ENCODE measurements at places on chromosomes 4 and X.

GRCh38 chrX:138006180-138006579 is 440.3 kb downstream of the ZIC3 start:
- DNase-seq, result no peak

DNA sequence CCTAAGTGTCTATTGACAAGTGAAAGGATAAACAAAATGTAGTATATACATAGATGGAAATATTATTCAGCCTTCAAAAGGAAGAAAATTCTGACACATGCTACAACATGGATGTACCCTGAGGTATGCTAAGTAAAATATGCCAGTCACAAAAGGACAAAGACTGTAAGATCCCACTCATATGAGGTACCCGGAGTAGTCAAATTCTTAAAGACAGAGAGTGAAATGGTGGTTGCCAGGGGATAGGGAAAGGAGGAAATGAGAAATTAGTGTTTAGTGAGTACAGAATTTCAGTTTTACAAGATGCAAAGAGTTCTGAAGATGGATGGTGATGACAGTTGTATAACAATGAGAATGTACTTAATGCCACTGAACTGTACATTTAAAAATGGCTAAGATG is 102.3 kb upstream of the NAP1L5 start:
- no peak for DNase-seq

GRCh38 chr4:113921089-113921794 is 58.2 kb downstream of the ARSJ start:
- DNase-seq, result no peak

DNA sequence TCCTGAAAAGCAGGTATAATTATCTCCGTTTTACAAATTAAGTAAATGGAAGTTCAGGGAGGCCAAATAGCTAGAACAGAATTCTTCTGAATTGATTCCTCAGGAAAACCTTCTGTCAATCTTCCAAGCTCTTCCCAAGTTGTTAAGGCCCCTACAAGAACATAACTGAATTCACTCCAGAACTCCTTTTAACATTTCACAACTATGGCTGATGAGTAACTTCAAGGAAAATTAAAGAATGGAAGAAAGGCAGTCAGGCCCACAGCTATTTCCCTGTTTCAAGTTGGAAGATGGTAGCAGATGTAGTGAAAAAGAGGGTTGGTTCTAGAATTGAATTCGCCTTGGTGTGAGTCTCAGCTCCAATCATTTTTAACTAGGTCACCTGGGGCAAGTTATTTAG is 15.9 kb downstream of the SETD7 start:
- no peak for DNase-seq

DNA sequence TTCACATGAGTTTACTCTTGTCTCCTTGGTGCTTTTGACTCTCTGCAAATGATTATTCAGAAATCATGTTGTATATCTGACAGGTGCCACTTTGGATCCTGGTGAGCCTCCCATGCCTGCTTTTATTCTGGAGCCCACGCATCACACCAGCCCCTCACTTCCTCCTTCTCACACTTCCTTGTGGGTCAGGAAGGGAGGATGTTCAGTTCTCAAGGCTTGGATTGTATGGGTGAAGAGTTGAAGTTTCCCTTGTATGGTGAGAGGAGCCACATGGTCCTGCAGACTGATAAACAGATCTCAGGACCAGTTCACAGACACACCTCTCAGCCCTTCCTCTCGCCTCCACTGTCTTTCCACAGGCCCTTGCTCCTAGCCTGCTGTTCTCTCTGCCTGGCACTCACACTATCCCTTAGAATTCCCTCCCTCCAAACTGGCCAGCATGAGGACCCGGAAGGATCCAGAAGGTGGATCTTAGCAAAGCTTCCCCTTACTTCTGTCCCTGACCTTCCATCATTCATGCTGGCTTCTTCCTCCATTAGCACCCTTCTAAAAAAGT is 92.1 kb downstream of the STK32B start:
- no peak for DNase-seq

- no peak for DNase-seq
Measured at GRCh38 chr4:617644-618641, 7.4 kb upstream of the PDE6B start.

- no peak for DNase-seq
Measured at GRCh38 chr4:74311696-74312313, 3.5 kb downstream of the EPGN start.

- no peak for DNase-seq
Measured at GRCh38 chr4:89469516-89469915, 161.9 kb upstream of the GPRIN3 start.

GRCh38 chr4:184893801-184894571 is 68.2 kb upstream of the ACSL1 start:
- no peak for DNase-seq

- DNase-seq, result no peak
Measured at GRCh38 chr4:82519072-82519471, 42.7 kb downstream of the TMEM150C start.

DNA sequence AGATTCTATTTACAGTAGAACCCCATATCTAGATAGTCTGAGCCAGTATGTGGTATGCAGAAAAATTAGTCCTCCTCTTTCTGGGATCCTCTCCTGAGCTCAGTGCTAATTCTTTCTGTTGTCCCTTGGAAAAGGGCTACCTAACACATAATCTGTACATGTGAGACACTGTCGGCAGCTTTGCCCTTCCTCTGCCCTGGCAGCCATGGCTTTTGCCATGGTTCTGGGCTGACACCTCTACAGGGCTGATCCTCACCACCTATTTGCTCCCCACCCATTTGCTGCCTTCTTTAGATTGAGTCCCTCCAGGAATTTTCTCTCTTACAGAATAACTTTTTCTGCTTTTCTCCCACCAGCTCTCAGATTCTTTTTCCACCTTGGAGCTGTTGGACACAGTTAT is 64.7 kb upstream of the MAP9 start:
- DNase-seq, result no peak

- peak; percentile 45 for DNase-seq
Measured at GRCh38 chrX:40996886-40997530, 88.2 kb upstream of the USP9X start.

GRCh38 chr4:185811509-185812364 is at the start of gene SORBS2:
Gene SORBS2 (minus strand): TSS chr4:185812194. CDS start chr4:185690571, 121,623 bp downstream.
- DNase-seq, result no peak

DNA sequence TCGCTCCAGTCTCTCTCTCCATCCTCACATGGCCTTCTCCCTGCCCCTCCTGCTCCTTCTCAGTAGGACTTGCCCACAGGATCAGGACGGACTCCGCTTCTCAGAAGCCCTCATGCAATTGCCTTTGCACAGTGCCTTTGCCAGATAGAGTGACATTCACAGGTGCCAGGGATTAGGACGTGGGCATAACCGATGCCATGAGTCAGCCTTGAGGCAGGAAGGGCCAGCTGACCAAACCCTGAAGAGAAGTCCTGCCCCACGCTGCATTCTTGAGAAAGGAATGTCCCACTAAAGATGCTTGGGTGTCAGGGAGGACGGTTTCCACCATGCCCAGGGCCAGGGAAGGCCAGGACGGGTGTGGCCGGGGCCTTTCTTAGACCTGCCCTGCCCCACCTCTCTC is 6.6 kb upstream of the GRPEL1 start:
- no peak for DNase-seq

DNA sequence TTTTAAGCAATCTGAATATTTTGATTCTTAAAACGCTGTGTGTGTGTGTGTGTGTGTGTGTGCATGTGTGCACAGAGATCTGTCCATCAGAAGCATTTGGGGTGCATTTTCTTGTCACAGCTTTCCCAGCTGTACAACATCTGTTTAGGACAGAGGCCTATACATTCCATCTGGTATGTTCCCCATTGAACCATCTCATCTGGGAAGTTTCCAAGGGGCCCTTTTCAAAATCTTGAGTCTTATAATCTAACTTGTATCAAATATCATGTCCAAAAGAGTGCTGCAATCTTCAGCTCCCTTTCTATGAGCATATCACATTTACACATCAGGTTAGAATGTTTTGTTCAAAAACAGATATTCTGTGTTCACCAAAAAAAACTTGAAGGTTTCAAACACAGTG is 16.5 kb upstream of the MID1 start:
- DNase-seq, result no peak

DNA sequence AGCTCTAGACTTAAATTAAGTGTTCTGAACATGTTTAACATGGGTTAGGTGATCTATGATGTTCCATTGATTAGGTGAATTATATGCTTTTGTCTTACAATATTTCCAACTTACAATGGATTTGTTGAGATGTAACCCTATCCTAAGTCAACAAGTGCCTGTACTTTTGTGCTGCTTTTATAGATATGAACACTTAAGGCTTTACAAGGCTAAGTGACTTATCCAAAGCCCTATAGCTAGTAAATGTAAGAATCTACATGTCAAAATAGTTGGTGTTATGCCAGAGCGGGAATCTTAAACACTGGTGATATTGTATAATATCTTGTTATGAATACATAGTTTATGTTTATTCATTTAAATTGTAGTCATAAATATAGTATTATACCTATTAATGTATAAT is 1629.1 kb upstream of the IGFBP7 start:
- no peak for DNase-seq

GRCh38 chr4:72971572-72971971 is 97.9 kb downstream of the COX18 start:
- peak; percentile 64 for DNase-seq

- no peak for DNase-seq
Measured at GRCh38 chr4:133474501-133474900, 325.4 kb downstream of the PCDH10 start.

DNA sequence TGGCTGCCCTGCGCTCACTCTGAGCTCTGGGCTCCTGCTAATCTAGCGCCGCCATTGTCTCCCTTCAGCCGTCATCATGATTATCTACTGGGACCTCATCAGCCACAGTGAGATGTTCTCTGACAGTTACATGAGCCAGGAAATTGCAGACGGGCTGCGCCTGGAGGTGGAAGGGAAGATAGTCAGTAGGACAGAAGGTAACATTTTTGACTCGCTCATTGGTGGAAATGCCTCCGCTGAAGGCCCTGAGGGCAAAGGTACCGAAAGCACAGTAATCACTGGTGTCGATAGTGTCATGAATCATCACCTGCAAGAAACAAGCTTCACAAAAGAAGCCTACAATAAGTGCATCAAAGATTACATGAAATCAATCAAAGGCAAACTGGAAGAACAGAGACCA is 21.8 kb upstream of the PIN4 start:
- no peak for DNase-seq

GRCh38 chrX:35040871-35041270 is 98.3 kb downstream of the FAM47B start:
- DNase-seq, result no peak

- DNase-seq, result peak; percentile 8
Measured at GRCh38 chr4:41661442-41662076, 87.0 kb downstream of the PHOX2B start.

- no peak for DNase-seq
Measured at GRCh38 chrX:105829011-105829410, 6.7 kb downstream of the NRK start.

- DNase-seq, result no peak
Measured at GRCh38 chrX:99719140-99719539, 690.9 kb downstream of the PCDH19 start.
